ENCODE measurements at places on chromosomes 2 and 18. TPM values are rescaled to one million over a fixed set of nuclear protein-coding genes. Genes with fewer than 3 reads are reported as not detected.

Gene SCN1A
- polyA plus RNA-seq, result 0.08 TPM

Gene ADRA2B
- polyA plus RNA-seq, result 2.1 TPM

DNA sequence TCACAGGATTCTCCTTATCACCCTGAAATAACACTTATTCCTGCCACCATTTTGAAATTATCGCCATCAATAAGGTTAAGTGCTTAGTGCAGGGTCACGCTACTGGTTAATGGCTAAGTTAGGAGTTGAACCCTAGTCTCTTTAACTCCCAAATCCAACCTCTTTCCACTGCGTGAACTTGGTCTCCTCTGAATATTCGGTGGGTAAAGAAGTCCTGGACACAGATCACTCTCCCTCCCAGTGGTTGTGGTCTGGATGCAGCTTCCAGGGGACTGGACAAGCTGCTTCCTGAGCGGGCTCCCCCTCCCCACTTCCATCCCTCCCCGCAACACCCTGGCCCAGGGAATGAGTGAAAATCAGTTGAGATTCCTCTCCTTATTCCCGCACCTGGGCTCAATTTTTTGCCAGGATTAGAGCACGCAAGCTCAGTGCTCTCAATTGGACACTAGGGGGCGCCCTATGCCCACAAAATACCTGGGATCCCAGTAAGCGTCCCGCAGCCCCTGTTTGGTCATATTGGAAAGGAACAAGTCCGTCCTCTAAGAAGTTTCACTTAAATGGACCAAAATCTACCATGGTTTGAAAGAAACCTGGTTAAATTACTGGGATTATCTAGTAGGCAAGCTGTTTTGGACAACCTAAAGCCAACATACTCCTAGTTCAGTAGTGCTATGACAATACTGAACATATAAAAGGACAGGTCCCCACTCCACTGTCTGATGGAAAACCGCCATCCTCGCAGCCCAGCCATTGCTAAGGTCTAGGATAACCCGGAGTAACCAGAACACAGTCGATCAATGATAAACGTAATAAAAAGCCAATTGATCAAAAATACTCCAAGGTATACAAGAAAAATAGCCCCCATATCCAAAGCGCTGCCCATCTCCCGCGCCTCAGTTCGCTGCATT lies 40.4 kb downstream of the DHRS9 start:
- peak; percentile 31 for DNase-seq

DNA sequence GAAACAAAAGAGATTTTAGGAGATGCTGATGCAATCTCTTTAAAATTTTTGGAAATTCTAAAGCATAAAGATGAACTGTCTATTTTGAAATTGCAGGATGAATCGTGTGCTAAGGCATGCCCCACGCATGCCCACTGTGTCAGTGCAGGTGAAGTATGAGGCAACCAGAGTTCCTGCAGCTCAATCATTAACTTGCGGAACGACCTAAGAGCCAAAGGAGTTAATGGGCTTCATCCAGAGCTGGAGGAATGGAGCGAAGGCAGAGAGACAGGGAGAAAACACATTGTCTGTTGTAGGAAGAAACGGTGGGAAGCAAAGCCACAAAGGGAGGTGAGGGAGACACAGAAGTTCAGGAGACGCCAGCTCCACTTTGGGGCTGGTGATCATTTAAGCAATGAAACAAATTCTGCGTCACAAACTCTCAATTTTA lies 265.2 kb downstream of the CCDC85A start:
- no peak for DNase-seq

- DNase-seq, result no peak
Observed at GRCh38 chr2:145068509-145068908, 548.6 kb upstream of the ZEB2 start.

GRCh38 chr2:109352056-109352897 lies 223.3 kb downstream of the SH3RF3 start:
- no peak for DNase-seq
